ENCODE measurements at places on chromosomes 5 and 9.

GRCh38 chr5:38154615-38155204, 103.6 kb upstream of the EGFLAM start:
- DNase-seq = no peak
- H3K36me3 ChIP-seq = no peaks in the 10 kb centered on the region
- no peaks in the 10 kb centered on the region for H3K4me1 ChIP-seq
- H3K27ac ChIP-seq = no peak overlapping the region

GRCh38 chr5:13606051-13606450, 338.4 kb downstream of the DNAH5 start:
- H3K36me3 ChIP-seq = no peaks in the 10 kb centered on the region
- no peaks in the 10 kb centered on the region for H3K27me3 ChIP-seq
- no peaks in the 10 kb centered on the region for H3K4me1 ChIP-seq
- H3K27ac ChIP-seq = no peak overlapping the region

DNA sequence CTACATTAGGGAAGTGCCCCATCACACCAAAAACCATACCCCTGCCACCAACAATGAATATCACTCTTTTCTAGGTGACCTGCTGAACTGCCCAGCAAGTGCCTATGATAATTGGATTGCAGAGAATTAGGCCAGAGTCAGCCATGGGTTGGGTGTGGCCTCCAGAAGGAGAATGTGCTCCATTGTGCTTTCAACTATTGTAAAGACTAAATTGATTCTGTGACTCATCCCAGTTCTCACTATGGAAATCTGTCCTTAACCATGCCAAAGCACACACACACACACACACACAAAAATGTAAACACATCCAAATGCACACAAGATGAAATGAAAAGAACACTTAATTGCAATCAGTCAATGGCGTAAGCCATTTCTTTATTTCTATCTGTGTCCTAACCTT, 25.7 kb downstream of the DRD1 start:
- DNase-seq = no peak
- no peaks in the 10 kb centered on the region for H3K36me3 ChIP-seq
- no peaks in the 10 kb centered on the region for H3K27me3 ChIP-seq
- no peak overlapping the region for H3K4me3 ChIP-seq
- no peak overlapping the region for H3K27ac ChIP-seq
- H3K4me1 ChIP-seq = no peaks in the 10 kb centered on the region

DNA sequence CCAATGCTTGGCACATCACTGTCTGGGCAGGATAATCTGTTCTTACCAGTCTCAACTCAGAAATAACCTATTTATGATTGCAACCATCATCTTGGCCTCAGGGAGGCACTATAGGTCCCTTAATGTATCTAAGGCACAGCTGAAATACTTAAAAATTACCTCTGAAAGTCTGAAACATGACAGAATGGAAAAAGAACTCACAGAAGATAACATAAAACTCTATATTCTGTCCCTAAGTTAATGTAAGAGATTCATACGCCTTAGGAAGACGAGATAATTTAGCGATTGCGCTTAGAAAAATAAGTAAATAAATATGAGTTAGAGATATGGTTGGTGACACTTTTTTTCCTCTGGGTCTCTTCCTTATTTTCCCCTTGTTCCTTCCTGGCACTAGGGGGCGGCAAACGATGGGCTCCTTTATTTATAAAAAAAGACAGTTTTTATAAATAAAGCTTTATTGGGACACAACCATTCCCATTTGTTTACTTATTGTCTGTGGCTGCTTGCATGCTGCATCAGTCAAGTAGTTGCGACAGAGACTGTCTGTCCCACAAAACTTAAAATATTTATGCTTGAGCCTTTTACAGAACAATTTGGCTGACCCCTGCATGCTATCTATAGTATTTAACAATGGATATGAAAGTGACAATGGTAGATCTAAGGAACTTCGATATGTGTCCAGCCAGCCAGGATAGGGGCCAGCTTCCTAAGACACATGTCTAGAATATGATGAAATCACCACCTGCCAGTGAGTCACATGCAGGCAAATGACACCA, 79.6 kb downstream of the PDE4D start:
- H3K36me3 ChIP-seq = no peaks in the 10 kb centered on the region
- no peak overlapping the region for H3K4me3 ChIP-seq
- H3K4me1 ChIP-seq = no peaks in the 10 kb centered on the region
- no peaks in the 10 kb centered on the region for H3K27me3 ChIP-seq

GRCh38 chr9:105038051-105038450, 110.1 kb upstream of the ABCA1 start:
- H3K27ac ChIP-seq = no peak overlapping the region
- no peaks in the 10 kb centered on the region for H3K36me3 ChIP-seq
- H3K4me1 ChIP-seq = peaks cover 5% of the 10 kb centered on the region
- H3K27me3 ChIP-seq = no peaks in the 10 kb centered on the region
- H3K4me3 ChIP-seq = no peak overlapping the region

GRCh38 chr5:169778622-169779596, 141.8 kb downstream of the DOCK2 start:
- no peaks in the 10 kb centered on the region for H3K27me3 ChIP-seq
- no peaks in the 10 kb centered on the region for H3K36me3 ChIP-seq
- 0 out of 2 replicates have a peak overlapping the region, but pooled peaks have one; percentile 6 for H3K27ac ChIP-seq
- DNase-seq = no peak
- no peak overlapping the region for H3K4me3 ChIP-seq

- H3K4me1 ChIP-seq = no peaks in the 10 kb centered on the region
- DNase-seq = no peak
- no peak overlapping the region for H3K4me3 ChIP-seq
- no peaks in the 10 kb centered on the region for H3K36me3 ChIP-seq
- H3K27me3 ChIP-seq = peaks cover 96% of the 10 kb centered on the region
- H3K27ac ChIP-seq = no peak overlapping the region
Observed at GRCh38 chr9:136079211-136079915, 15.7 kb downstream of the NACC2 start.

DNA sequence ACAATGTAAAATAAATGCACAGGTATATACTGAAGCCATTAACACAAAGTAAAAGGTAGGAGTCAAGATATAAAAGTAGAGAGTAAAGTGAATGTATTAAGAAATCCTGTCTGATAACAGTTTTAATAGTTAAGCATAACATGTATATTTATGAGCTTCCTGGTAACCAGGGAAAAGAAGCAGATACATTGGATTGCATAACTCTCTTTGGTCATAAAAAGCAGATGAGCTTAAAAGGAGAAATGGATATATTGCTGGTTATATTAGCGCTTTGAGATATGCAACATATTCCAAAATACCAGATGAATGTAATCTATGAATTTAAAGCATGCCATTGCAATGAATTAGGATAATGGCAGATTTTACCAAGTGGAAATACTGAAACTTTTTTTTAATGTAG, 6.2 kb upstream of the TNFSF8 start:
- DNase-seq = no peak
- no peak overlapping the region for H3K27ac ChIP-seq
- no peaks in the 10 kb centered on the region for H3K27me3 ChIP-seq
- no peak overlapping the region for H3K4me3 ChIP-seq
- H3K36me3 ChIP-seq = no peaks in the 10 kb centered on the region

- 0 out of 2 replicates have a peak, but pooled peaks cover 7% of the 10 kb centered on the region for H3K4me1 ChIP-seq
- H3K27me3 ChIP-seq = peaks cover 40% of the 10 kb centered on the region
- peak overlapping the region; percentile 43 for H3K27ac ChIP-seq
- H3K36me3 ChIP-seq = no peaks in the 10 kb centered on the region
Observed at GRCh38 chr9:135960411-135961276, 529 bp downstream of the UBAC1 start.

DNA sequence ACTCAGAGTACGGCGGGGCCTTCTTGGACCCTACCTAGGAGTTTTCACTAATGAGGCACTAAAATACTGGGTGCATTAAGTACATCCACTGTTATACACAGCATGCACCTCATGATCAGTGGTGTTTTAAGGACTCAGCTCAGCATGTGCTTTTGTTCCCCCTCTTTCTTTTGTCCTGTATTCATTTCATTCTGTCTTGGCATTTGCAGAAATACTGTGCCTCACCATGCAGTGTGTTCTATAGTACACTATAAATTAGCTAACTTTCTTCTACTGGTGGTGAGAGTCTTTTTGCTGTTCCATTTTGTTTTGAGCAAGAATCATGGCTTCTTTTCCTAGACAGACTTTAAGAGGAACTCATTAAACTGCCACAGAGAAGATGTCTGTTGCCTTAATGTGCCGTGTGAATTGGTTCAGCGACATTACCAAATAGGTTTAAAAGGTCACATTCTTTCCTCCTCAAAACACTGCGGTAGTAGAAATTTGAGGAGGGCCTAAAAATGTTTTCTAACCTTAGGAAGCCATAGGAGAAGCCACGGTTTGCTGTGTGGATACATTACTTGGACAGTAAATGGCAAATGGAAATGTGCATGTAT, 276.6 kb downstream of the MAST4 start:
- H3K36me3 ChIP-seq = no peaks in the 10 kb centered on the region
- no peaks in the 10 kb centered on the region for H3K4me1 ChIP-seq
- H3K4me3 ChIP-seq = no peak overlapping the region
- no peak for DNase-seq
- H3K27me3 ChIP-seq = no peaks in the 10 kb centered on the region

- no peaks in the 10 kb centered on the region for H3K27me3 ChIP-seq
- no peak overlapping the region for H3K4me3 ChIP-seq
- H3K36me3 ChIP-seq = no peaks in the 10 kb centered on the region
- no peak overlapping the region for H3K27ac ChIP-seq
- H3K4me1 ChIP-seq = no peaks in the 10 kb centered on the region
- no peak for DNase-seq
Observed at GRCh38 chr5:134451225-134451935, 39.7 kb upstream of the CDKN2AIPNL start.

- DNase-seq = no peak
- H3K36me3 ChIP-seq = no peaks in the 10 kb centered on the region
- H3K27me3 ChIP-seq = no peaks in the 10 kb centered on the region
- no peak overlapping the region for H3K4me3 ChIP-seq
Observed at GRCh38 chr5:139856714-139857113, 61.1 kb downstream of the PSD2 start.

DNA sequence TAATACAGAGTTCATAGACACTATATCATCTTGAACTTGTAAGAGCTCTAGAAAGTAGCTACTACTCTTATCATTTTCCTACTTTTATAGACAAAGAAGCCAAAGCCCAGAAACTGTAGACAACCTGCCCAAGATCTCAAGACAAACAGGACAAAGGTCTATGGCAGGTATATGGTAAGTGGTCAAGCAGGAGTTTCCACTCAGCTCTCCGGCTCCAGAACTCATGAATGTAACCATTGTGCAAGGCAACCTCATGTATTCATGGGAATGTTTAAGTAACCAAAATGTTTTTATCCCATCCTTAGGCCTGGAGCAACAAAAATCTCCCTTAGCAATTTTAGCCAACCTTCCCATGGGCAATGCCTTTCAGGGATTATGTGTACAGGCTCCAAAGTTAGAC, 163.4 kb upstream of the PUM3 start:
- no peaks in the 10 kb centered on the region for H3K36me3 ChIP-seq
- H3K4me3 ChIP-seq = no peak overlapping the region
- 0 out of 2 replicates have a peak, but pooled peaks cover 6% of the 10 kb centered on the region for H3K4me1 ChIP-seq
- H3K27me3 ChIP-seq = no peaks in the 10 kb centered on the region
- no peak for DNase-seq
- H3K27ac ChIP-seq = no peak overlapping the region

- no peak for DNase-seq
- H3K4me1 ChIP-seq = peaks cover 10% of the 10 kb centered on the region
- no peaks in the 10 kb centered on the region for H3K27me3 ChIP-seq
- H3K27ac ChIP-seq = no peak overlapping the region
Observed at GRCh38 chr9:112054916-112055315, 120.2 kb downstream of the SUSD1 start.

GRCh38 chr5:150272531-150272930, 17.0 kb downstream of the CAMK2A start:
- no peaks in the 10 kb centered on the region for H3K36me3 ChIP-seq
- DNase-seq = peak; percentile 69
- H3K27me3 ChIP-seq = no peaks in the 10 kb centered on the region
- no peak overlapping the region for H3K4me3 ChIP-seq

DNA sequence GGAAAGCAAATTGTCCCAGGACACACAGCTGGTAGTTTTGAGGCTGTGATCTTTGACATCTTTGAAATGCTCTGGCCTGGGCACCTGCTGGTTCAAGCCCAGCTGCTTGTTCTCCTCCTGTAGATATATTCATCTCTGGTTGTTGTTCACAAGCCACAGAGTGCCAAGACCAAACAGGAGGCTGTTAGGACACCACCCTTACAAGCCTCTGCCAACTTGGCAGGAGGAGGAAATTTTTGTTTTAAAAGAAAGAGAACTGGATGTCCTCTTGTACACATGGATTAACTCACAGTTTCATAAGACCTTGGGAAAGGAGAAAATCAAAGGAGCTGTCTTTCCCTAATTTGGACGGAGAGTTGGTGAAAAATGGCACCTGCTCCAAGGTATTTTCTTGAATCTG, 8.5 kb upstream of the ZFP62 start:
- no peaks in the 10 kb centered on the region for H3K4me1 ChIP-seq
- no peak overlapping the region for H3K4me3 ChIP-seq
- no peak for DNase-seq
- no peak overlapping the region for H3K27ac ChIP-seq

DNA sequence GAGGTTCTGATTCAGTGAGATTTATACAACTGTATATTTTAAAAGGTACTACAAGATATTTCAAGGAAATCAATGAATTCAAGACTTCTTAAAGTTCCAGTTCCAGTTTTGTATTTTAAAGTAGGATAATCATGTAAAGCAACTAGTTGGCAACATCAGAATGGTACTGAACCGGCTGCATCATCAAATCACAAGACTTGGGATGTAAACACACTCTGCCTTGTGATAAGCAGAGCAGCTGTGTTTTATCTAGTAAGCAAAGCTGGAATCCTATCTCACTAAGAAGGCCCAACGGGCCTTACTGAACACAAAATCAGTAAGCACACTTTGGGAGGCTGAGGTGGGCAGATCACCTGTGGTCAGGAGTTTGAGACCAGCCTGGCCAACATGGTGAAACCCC, 327.2 kb upstream of the NREP start:
- H3K27me3 ChIP-seq = no peaks in the 10 kb centered on the region
- H3K27ac ChIP-seq = no peak overlapping the region
- H3K4me3 ChIP-seq = no peak overlapping the region

DNA sequence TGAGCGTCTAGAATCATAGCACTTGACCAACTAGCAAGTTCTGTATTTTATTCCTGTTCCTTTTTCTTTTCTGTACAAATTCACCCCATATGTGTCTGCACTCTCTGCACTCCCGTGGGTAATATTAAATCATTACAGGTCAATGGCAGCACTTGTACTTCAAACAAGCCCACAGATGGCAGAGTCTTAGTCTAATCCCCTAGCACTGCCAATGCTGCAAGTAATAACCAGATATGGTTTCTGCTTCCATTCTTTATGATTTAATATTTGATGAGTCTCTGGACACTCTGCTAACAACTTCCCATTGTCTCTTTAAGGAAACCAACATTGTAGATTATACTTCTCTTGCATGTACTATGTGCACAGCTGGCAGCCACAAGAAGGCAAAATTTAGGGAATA, 343.8 kb upstream of the CHD1 start:
- H3K36me3 ChIP-seq = no peaks in the 10 kb centered on the region
- H3K27ac ChIP-seq = no peak overlapping the region
- H3K4me3 ChIP-seq = no peak overlapping the region
- no peaks in the 10 kb centered on the region for H3K27me3 ChIP-seq
- H3K4me1 ChIP-seq = no peaks in the 10 kb centered on the region
- no peak for DNase-seq

GRCh38 chr5:120528609-120529008, 64.5 kb downstream of the PRR16 start:
- no peaks in the 10 kb centered on the region for H3K4me1 ChIP-seq
- no peaks in the 10 kb centered on the region for H3K27me3 ChIP-seq
- no peaks in the 10 kb centered on the region for H3K36me3 ChIP-seq
- H3K4me3 ChIP-seq = no peak overlapping the region

Measured in MM.1S (cell line).